ENCODE measurements at places on chromosomes 3 and 15. TPM values are rescaled to one million over a fixed set of nuclear protein-coding genes. Genes with fewer than 3 reads are reported as not detected.

C3orf52 gene
- 8.7 TPM for polyA plus RNA-seq

- DNase-seq, result no peak
Observed at GRCh38 chr3:127172781-127173515, 20.0 kb upstream of the PRR23E start.

GRCh38 chr3:172098698-172099494 is 59.5 kb downstream of the FNDC3B start:
- DNase-seq, result no peak

DNA sequence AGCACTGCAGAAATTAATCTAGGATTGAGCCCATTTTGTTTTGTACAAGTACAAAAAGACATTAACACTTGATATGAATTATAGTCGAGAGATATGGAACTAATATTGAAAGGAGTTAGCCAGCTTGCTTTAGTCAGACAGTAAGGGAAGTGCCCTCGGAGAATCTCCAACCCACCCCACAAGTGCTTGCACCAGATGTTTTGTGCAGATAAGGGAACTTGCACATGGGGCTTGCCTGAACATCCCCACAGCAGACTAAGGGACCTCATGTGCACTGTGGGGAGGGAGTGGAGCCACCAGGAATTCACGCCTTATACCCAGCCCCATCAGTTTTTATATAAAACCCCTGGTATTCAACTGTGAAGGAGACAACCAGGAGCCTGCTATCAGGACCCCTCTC is 122.3 kb downstream of the EFHB start:
- DNase-seq, result no peak

GRCh38 chr15:29670266-29670665 is 152.0 kb downstream of the TJP1 start:
- DNase-seq, result no peak

DNA sequence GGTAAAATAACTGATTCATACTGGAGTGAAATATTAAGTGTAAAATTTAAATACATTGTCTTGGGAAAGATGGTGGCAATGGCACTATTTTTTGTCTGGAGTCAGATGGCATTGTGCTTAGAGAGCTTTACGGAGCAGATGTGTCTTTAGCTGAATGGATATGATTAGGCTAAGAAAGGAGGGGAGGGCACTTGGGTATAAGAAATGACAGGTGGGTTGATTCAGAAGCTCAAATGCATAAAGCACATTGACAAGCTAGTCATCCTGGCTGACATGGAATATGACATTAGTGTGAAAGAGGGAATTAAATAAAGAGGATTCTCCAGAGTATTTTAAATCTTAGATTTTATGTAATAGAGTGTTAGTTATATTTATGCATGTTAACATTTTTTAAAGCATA is 570.1 kb upstream of the CBLB start:
- no peak for DNase-seq
